Memory B cell (primary cell): ENCODE measurements at places on chromosomes 16 and 17.

DNA sequence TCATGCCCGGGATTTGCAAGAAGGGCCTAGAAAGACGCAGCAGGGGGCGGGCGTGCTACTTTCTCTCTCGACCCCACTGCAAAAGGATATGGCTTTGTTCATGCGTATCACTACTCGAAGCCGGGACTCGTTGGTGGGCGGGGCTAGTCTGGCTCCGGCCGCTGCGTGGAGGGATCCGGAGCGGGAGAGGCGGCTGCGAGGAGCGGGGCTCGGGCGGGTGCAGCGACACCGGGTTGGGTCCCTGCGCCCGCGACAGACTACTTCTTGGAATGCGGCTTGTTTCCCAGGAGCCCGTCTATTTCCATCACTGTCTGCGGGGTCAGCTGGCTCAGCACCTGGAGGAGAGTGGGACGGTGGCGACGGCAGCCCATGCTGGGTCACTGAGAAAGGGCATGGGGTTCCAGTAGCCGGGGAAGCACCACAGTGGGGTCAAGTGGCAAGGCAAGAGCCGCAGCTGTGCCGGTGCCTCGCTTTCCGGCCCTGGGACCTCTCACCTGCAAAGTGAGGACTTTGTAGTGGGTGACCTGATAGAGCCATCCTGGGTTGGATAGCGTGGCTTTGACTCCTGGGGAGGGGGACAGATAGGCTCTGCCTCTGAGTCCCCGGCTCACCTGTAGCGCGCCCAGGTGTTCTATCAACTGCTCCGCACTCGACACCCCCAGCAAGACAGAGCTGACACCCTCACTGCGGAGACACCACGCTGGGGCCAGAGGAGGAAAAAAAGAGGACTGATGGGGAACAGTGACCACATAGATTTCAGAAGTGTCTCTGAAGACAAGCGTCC, 6.6 kb downstream of the KCNAB3 start:
- peak; percentile 59 for DNase-seq

DNA sequence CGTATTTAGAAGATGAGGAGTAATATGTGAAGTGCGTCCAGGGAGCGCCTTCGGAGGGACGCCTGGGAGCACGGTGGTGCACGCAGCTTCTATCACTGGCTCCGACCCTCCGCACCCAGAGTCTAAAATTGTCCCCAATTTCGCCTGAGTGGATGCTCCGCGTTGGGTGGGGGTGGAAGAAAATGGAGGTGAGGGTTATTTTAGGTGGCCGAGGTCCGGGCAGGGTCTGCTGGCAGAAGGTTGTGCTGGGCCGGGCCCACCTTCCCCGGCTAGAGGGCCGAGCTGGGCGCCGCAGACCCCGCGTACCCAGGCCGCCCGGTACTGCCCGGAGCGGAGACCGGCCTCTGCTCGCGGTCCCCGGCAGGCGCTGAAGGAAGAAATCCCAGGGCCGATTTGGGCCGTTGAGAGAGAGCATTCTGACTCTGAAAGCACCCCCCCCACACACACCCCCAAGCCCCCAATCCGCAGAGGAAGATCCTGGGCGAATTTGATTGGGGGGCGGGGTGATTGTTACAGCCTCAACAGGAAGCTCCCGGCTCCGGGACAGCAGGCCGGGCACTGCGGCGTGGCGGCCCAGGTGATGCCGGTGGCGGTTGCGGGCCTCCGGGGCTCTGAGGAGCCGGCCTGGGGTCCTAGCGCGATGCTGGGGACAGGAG, 3.0 kb downstream of the BAHCC1 start:
- no peak for DNase-seq

- no peak for DNase-seq
These were observed 586 bp downstream of the MEAK7 start for GRCh38 chr16:84503751-84504395.

GRCh38 chr17:19363460-19364035, 1.0 kb upstream of the B9D1 start:
- no peak for DNase-seq

DNA sequence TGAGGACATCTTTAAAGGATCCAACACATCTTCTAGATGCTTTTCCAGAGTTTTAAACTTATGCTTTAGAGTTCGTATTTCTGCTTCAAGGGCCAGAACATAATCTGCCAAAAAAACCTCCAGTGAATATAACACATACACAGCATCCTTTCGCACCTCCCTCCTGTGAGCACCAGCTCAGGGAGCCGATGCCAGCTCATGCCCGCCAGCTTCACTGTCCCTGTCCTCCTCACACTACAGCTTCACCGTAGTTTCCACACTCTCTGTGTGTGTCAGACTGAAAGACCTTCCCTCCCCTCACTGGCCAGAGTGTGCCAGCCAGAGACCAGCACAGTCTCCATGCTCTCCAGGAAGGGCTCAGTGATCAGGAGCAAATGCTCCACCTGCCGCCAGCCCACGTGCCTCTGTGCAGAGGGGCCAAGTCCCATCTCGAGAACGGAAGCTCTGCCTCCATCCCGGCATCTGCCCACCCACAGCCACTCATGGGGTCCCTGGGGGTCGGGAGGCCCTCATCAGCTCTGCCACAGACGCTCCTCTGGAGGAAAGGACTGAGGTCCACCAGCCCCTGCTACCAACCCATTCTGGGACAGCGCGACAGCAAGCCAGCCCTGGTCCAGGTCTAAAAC, 40.8 kb downstream of the CCDC57 start:
- DNase-seq = no peak

GRCh38 chr16:28063591-28064061, at the start of gene GSG1L:
GSG1L (minus strand) TSS chr16:28063714; CDS start chr16:28063424, 290 bp downstream.
- no peak for DNase-seq

DNA sequence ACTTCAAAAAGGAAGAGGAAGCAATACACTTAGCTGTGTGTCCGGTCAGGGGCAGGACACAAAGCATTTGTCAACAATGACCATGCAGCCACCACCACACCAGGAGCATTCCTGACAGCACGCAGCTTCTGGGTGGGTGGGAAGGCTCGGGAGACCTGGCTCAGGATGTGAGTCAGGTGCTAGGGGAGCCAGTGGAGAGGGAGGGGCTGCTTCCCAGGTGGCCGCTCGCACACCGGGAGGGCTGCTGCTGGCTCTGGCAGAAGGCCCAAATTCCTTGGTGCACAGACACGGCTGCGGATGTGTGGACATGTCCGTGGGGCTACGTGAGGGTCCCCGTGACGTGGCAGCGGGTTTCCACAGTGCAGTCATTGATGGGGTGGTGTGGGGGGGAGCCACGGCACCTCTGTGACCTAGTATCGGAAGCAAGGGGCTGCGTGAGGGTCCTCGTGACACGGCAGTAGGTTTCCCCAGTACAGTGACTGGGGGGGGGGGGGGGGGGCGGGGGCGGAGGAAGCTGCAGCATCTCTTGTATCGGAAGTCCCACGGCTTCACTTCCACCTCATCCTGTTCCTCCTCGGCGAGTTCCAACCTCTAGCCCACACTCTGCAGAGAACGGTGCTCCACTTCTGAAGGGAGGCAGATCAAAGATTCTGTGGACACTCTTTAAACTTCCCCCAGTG, 112.8 kb downstream of the ZNF778 start:
- no peak for DNase-seq

GRCh38 chr17:64412944-64413381, 22.3 kb upstream of the PECAM1 start:
- no peak for DNase-seq

GRCh38 chr17:27494192-27495091, 38.2 kb downstream of the KSR1 start:
- DNase-seq = no peak

DNA sequence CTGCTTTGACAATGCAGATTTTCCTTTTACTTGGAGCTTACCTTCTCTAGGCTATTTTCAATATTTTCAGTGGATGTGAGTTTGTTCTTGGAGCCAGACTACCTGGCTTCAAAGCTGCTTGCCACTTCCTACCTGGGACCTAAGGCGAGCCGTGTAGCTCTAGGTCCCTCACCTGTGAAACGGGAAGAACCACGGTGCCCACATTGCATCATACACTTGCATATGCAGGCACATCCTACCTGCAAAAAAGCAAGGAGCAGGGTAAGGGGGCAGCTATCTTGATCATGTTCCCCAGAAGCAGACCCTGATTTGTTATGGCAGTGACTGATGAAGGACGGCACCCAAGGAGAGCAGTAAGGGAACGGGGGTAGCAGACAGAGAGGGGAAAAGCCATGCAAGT, 27.0 kb upstream of the MPRIP start:
- DNase-seq = no peak

GRCh38 chr17:45171338-45172231, 9.9 kb downstream of the HEXIM2 start:
- DNase-seq = no peak

GRCh38 chr17:21037117-21037803, 5.6 kb downstream of the USP22 start:
- DNase-seq = no peak

DNA sequence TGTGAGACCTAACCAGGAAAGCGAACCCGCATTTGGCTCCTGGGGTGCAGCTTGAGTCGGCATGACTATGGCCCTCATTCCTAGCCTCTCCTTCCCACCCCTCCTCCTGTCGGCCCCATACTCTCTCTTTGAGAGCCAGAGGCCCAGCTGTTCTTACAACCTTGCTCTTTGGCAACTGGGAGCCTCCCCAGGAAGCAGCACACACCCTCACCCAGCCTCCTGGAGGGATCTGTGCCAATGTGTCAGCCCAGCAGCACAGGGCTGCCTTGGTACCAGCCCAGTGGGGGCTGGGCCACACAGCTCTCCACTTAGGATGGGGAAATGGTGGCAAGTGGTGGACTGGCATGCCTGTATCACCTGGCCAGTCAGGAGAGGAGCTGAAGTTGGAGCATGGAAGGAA, 70.3 kb upstream of the LGALS9 start:
- no peak for DNase-seq

DNA sequence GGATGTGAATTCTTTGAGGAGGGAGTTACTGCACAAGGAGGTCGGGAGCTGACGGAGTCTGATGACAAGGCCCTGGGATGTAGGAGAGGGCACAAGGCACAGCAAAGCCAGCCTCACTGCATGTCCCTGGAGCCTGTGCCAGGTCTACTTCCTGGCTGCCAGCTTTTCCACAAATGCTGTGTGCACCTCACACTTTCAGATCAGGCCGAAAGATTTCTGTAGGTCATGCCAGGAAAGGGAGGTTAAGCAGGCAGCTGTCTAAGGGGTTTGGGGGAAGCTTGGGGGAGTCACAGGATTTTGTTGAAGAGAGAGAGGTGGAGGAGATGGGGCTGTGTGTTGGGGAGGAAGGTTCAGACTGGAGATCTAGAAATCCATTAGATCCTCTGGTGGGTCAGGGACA, 792.5 kb downstream of the KCNJ18 start:
- DNase-seq = no peak

GRCh38 chr16:68651136-68651535, 6.0 kb downstream of the CDH3 start:
- no peak for DNase-seq

DNA sequence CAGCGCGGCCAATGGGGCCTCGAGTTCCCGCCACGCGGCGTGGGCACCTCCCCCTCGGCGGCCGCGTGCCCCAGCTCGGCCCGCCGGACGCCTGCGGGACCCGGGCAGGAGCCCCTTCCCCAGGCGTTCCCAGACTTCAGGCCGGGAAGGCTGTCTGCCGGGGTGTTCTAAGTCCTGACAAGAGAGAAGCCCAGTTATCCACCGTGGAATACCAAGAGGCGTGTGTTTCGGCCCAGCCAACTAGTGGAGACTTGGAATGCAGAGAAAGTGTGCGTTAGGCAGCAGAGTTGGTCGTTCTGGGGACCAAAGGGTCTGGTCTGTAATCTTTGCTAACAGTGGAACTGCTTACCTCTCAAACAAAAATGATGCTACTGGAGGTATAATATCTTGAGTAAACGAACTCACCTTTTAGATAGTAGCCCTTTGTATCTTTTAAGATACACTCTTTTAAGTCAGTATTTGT, 251 bp upstream of the HSF5 start:
- DNase-seq = no peak

DNA sequence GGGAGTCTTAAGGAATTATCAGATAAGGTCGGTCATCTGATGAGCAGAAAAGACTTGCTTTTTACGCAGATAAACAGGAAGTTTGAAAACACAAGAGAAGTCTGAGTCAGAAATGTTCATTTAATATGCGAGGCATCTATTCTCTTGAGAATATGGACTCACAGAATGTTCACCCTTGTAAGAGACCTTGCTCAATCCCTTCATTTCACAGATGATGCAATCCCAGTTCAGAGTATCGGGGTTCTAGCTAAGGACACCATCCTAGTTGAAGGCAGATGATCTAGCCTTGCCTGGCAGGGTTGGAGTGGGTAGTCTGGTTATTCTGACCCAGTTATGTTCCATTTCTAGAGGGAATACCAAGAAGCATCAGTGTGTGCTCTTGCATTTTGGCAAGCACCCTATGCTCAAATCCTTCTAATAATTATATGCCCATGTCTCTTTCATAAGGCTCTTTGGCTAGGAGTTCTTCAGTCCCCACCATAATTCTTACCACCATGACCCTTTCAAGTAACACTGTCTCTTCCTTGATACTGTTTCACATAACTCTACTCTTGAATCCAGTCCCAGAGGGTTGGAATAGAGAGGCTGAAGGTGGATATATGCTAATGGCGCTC, 42.5 kb downstream of the YPEL2 start:
- no peak for DNase-seq
